ENCODE measurements at places on chromosomes 4 and X.

DNA sequence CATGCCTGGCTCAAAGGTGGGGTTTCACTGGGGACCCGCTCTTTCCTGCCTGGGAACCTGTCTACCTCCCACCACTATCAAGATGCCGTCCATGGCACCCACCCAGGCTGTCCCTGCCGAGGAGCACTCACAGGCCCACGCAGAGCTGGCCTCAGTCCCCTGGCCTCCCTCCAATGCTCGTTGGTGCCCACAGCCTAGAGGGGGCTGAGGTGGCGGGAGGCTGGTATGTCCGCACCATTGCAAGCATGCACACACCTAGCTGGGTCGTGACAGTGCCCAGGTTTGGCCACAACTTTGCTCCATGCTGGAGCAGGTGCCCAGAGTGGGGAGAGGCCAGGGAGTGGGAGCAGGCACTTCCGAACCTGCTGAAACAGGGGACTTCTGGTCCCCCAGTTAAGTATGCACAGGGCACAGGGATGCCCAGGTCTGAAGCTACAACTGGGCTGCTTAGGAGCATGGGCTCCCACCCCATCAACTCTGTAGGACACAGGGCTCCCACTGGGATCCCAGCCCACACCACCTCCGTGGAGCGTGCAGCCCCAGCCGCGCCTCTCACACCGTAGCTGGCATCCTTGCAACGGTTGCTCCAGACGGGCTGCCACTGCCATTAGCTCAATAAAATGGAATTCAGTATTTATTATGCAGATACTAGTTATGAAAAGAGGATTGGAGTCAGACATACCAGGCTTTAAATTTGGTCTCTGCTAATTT lies 1376.1 kb upstream of the TENM3 start:
- no peak for DNase-seq

DNA sequence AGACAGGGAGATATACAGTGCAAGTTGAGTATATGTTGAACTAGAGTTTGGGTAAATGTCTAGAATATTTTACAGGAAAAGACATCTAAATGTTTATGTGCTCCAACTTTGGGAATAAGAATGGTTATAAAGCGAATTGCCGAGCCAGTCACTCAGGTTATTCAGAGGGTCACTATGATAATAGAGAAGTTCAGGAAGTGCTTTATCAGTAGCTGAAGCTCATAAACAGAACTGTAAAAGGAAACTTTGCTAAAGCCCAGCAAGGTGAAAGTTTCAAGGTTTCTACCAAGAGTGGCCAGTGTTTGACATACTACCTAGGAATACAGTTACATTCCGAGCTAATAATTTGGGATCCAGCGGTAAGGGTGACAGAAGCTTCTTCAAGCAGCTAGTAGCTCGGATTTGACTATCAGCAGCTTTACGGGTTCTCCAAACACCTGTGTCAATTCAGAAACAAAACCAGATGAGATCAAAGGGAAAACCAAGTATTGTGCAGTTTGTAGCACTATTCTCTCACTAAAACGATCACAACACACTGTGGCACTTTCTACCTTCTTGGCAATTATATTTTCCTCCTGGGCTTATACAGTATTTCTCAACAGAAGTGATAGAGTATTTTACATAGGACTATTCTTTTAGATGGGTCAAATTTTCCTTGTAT lies 17.2 kb upstream of the BCLAF3 start:
- no peak for DNase-seq

GRCh38 chrX:129980001-129980401 lies 2.4 kb upstream of the BCORL1 start:
- DNase-seq: no peak

GRCh38 chrX:107551546-107551945 lies 76.8 kb upstream of the PRPS1 start:
- DNase-seq: no peak

Measured in cerebellar nuclear complex (tissue), 1 donor.